Chondrocyte (in vitro differentiated cells): ENCODE measurements at places on chromosomes 7 and 10. TPM values are rescaled to one million over a fixed set of nuclear protein-coding genes. Genes with fewer than 3 reads are reported as not detected.

- H3K4me1 ChIP-seq, result no peaks in the 10 kb centered on the region
- H3K4me3 ChIP-seq, result no peak overlapping the region
- no peak overlapping the region for H3K27ac ChIP-seq
Measured at GRCh38 chr7:155141562-155141961, 71.4 kb downstream of the HTR5A start.

TRIL gene
- 0.92 to 1.7 TPM (median 0.92 TPM) in 3 replicates for total RNA-seq

CHN2 gene
- 0.50 to 1.7 TPM (median 0.56 TPM) in 3 replicates for total RNA-seq

DNA sequence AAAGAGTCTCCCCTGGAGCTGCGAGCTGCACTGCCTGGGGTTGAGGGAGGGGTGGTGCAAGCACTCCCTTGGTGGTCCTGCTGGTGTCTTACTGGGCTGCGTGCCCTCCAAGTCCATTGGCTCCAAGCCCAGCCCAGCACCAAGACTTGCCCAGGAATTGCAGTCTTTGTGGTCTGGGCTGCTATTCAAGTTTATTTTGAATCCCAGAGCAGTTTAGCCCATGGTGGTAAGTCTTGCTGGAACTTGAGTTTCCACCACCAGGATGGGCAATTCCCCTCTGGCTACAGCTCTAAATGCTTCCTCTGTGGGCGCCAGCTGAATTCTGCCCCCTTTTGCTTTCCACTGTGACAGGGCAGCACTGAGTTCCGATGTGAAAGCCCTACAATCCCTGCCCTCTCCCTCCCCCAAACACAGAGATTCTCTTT is 25.1 kb downstream of the GALNT11 start:
- no peaks in the 10 kb centered on the region for H3K27me3 ChIP-seq
- peak overlapping the region; percentile 69 for H3K27ac ChIP-seq
- H3K4me1 ChIP-seq, result peaks cover 33% of the 10 kb centered on the region
- H3K36me3 ChIP-seq, result peaks cover 5% of the 10 kb centered on the region
